ENCODE measurements at places on chromosomes 1 and 21. TPM values are rescaled to one million over a fixed set of nuclear protein-coding genes. Genes with fewer than 3 reads are reported as not detected.

DNA sequence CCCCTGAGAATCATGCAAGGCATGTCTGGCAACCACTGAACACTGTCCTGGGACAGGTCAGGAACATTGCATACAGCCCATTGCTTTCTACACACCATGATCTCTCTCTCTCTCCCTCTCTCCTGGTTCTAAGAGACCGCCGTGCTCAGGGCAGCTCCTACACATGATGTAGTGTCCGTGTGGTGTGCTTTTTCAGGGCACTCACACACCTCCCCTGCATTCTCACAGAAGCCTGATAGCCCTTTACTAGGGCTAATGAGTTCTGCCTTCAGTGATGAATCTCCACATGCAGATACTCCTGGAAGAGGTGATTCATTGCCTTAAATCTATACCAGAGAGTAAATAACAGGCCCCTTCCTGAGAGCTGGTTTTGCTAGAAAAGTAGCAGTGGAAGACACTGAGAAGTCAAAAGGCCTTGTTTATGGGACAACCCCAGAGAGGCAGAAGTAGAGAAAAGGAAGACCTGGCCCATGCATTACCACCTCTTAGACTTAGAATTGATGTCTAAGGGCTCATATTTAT, 7.2 kb upstream of the OLFML2B start:
- DNase-seq = no peak

DNA sequence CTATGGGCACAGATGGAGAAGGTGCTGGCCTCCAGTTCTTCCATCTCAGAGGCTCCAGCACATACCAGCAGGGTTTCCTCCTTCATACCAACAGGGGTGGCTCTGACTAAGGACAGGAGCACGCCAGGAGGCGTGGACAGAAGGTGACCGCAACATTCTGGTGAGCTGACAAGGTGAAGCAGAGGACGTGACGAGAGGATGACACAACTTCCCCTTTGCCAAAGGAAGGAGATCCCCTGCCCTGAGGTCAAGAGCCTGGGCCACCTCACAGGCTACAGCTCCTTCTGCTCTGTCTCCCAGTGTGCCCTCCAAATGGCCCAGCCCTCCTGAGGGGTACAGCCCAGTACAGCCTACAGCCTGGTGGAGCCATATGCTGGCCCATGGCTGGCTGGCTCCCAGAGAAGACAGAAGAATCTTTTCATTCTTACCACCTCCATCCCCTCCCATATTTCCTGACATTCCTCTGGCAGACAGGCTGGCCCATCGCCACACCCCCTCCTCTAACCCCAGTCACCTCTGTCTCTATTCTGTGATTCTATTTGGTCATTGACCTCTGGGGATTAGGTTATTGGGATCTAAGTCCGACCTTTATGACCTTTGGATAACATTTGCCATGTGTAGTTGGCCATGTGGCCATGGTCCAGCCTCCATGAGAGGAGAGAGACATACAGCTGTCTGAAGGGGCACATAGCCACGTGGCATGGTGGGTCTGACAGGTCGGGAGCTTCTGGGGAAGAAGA, 5.1 kb upstream of the LAMB3 start:
- no peak for DNase-seq

DNA sequence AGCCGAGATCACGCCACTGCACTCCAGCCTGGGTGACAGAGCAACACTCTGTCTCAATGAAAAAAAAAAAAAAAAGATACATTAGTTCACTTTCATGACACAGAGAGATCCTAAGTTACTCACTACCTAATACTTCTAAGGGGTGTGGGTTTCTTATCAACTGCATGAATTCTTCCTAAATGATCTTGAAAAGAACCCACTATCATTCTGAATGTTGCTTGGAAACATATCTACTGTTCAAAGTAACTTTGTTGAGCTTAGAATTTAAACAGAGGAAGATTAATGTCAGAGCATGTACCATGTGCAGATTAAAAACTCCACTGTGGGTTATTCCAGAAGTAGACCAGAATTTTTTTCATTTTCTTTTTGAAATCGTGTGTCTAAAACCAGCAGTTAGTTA, 241.5 kb downstream of the LTN1 start:
- no peak for DNase-seq

The TGFBR3 gene
- total RNA-seq = 57.9 TPM

The NEXN gene
- total RNA-seq = 7.1 TPM
